ENCODE measurements at places on chromosomes 6 and 20.

- DNase-seq, result no peak
Measured at GRCh38 chr20:62902926-62903615, 23.2 kb downstream of the DIDO1 start.

DNA sequence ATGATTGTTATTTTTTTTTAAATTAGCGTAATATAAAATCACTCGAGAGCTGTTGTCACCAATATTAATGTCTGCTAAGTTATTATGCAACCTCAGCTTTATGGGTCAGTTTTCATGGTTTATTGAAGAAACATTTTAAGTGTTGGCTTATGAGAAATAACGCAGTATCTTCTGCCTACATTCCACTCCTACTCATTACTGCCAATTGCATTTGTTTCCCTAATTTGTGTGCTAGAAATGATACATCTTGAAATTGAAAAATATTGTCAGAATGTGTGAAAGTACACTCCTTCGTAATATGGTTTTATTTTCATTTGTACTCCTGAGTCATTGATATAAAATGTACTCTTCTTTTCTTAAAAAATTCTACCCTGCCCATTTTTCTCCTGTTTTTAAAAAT is 333.3 kb upstream of the HSF2 start:
- DNase-seq, result no peak

DNA sequence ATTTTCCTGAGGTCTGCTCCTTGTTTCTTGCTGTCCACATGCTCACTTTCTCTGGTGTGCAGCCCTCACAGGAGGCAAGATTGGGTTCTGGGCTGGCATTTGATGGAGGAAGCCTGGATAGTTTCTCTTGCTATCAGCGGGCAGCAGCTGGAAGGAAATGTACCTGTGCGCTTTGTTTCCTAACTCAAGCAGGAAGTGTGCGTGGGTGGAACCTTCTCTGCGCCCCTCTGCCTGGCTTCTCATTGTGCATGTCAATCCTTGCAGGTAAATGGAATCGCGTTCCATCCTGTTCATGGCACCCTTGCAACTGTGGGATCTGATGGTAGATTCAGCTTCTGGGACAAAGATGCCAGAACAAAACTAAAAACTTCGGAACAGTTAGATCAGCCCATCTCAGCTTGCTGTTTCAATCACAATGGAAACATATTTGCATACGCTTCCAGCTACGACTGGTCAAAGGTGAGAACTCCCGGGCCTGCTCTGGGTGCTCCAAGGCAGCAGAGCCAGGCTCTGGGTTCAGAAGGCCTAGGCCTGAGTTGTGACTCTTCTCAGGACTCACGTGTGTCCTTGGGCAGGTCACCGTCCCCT is 16.8 kb upstream of the RBM38 start:
- DNase-seq, result no peak

DNA sequence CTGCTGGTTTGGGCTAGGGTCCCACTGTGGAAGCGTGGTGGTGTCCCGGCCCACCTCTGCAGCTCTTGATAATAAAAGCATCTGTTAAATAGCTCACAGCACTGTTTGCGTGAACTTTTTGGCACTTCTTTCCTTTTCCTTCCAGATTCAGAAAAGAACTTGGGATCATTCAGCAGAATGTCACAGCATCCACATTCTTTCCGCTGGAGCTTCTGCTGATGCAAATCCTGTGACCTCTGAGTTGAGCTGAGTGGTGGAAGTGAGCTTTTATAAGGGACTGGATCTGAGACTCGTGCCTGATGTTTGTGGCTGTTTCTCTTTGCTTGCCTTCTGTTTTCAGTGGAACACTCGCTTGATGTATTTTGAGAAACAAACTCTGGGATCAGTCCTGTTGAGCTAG is 3.9 kb downstream of the OSBPL2 start:
- no peak for DNase-seq

DNA sequence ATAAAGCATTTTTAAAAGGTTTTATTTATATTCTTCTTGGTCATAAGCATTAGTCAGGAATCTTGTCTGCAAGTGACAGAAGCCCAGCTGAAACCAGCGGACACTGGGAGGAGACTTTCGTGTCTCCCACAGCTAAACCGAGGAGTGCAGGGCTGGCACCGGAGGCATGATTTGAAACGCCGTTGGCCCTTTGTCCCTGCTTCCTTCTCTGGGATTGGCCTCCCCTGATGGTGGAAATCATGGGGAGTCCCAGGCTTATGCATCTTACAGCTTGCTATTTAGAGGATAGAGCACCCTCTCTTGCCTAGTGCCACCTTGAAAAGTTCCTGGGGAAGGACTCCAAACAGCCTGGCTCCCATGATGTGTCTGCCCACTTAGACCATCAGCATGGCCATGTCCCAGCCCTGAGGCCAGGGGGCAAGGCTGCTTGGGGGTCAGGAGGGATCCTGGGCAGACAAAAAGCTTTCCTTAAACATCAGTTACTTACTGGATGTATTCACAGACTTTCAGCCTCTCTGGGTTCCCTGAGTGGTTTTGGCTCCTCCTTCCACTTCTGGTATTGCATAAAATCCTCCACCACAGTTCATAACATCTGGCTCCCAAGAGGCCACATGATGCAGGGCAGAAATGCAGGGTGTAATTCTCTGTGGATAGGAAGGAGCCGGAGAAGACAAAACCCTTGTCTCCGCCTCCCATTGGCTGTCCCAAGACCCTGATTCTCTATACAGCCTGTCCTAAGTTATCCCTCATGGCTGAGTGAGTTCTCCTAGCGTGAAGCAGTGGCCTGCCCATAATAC is 49.3 kb upstream of the INSM1 start:
- DNase-seq, result no peak

- no peak for DNase-seq
Measured at GRCh38 chr20:63208346-63208909, 7.5 kb downstream of the YTHDF1 start.

- DNase-seq, result no peak
Measured at GRCh38 chr20:58072695-58073671, 155.5 kb downstream of the ANKRD60 start.

DNA sequence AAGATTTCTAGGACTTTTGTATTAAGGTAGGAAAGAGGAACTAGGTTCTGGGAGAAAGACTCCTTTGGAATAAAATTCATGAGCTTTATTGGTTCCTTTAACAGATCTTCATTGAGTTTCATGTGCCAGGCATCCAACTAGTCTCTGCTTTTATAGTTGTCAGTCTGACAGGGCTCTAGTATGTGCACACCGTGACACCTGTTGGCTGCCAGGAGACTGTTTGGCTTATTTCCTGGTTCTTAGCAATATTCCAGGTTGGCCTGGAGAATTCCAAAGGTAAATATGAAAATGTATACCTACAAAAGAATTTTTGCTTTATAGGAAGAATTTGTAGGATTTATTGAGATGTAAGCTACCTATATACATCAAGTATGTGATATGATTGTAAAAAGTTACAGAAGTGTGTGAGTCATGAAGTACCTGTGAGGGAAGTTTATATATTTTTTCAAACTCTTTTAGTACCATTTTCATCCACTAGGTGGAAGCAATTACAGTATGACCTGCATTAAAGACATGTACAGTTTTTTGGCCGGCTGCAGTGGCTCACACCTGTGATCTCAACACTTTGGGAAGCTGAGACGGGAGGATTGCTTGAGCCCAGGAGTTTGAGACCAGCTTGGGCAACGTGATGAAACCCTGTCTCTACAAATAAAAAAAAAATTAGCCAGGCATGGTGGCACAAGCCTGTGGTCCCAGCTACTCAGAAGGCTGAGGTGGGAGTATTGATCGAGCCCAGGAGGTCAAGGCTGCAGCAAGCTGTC is 35.2 kb downstream of the NDUFAF5 start:
- DNase-seq, result peak; percentile 70

GRCh38 chr6:43076464-43077332 is 584 bp downstream of the PTK7 start:
- DNase-seq, result no peak

GRCh38 chr20:41657655-41658054 is 39.5 kb upstream of the CHD6 start:
- no peak for DNase-seq

DNA sequence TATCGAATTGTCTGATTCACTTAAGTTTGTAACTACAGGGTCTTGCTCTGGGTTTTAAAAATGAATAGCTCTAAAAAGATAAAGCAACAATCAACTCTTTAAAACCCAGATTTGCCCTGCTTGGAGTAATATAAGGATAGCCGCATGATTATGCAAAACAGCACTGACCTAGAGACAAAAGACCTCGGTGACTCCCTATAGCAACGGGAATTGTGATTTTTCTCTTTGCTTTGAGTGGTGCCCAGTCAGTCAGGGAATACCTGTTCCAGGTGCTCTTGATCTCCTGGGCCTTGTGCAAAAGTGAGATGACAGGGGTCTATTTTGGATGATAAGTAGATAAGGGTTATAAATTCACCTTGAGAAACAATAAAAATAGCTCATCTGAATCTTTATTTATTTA is 336.3 kb upstream of the NOX3 start:
- no peak for DNase-seq

GRCh38 chr20:44196271-44196670 is 9.3 kb upstream of the JPH2 start:
- DNase-seq, result no peak

GRCh38 chr6:160973311-160974250 is 18.0 kb upstream of the MAP3K4 start:
- no peak for DNase-seq

- DNase-seq, result no peak
Measured at GRCh38 chr6:18264923-18265377, 620 bp upstream of the DEK start.

DNA sequence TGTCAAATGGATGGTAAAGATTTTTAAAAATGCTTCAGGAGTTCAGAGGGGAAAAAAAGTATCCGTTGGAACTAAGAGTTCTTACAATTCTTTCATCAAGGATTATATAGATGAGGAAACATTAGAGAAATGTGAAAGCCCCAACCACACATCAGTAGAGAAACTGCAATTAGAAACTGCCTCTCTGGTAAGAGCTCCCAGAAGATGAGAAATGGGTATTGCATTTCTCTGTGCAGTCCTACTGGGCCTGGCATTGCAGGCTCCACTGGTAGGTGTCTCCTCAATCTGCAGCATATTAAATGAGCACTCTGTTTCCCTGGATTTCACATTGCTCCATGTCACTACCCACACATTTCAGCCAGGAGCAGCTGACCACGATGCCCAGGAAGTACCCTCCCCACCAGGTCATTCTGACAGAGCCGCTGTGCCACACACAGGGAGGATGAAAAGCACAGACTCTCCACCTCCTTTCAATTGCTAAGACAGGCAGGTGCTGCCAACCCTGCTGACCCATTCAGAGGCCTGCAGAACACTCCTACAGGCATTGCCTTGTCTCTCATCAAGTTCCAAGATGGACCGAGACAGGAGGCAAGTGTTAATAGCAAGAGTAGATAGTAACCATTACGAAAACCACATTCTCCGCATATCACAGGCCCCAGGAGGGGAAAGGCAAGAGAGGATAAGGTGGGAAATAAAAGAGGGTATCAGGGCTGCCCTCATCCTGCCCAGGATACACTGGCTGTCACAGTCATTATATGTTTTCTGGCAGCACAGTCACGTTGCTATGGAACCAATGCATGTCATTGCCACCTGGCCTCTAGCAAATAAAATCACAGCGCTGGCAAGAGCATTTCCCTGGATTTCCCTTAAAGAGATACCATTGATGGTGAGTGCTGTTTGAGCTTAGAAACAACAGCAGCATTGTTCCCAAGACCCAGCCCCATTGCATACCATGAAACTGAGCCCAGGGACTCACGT is 241.7 kb downstream of the ATXN1 start:
- DNase-seq, result no peak

GRCh38 chr6:34052071-34052825 is 93.6 kb downstream of the GRM4 start:
- DNase-seq, result no peak

DNA sequence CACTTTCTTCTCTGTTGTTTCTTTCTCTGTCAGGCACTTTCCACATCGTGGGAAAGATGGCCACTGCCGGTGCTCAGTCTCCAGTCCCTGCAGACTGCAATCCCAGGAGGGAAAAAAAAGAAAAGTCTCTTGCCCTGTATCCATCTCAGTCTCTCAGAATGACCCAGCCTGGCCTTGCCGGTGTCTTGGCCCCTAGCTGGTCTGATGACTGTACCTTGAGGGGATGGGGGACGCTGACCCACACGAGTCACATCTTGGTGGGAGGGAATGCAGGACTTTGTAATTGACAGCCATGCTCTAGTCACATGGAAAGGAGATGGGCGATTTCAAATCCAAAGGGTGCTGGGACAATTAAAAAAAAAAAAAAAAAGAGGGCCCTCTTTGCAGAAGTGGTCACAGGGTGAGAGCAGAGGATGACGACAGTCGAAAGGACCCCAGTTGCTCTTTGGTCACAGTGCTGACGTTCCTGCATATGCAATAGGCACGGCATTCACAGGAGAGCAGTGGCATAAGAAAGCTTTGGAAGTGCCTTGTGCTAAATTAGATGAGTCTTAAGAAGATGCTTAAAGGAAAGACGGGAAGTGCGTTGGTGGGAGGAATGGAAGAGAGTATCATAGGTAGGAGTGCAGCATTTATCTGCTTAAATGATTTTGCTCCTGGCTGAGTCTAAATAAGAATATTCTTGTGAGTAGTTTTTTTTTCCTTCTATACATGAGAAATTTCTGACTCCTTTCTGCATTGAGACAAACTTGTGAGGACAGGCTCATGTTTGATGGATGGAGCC is 63.9 kb upstream of the AKAP12 start:
- no peak for DNase-seq

DNA sequence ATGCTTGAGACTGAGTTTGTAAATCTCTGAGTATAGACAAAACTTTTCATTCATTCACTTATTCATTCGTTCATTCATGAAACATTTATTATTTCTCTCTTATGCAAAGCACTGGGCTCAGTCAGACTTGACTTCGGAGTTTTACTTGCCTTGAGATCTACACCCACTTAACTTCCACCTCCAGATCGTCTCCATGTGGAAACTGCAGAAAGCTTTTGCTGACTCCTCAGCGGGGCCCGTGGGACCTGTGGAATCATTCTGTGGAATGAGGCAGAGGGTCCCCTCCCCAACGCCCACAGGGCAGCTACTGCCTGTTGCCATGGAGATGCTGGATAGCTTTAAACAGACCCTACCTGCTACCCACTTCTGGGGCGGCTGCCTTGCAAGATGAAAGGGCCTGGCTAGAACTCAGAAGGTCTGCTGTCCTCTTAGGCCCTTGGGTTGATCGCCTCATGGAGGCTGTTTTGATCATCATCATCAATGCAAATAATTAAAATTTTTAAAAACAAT is 66.4 kb upstream of the KCNG1 start:
- no peak for DNase-seq

GRCh38 chr6:11431455-11431937 is 106.1 kb upstream of the TMEM170B start:
- DNase-seq, result no peak

GRCh38 chr6:80259118-80259517 is 152.6 kb downstream of the BCKDHB start:
- DNase-seq, result no peak

DNA sequence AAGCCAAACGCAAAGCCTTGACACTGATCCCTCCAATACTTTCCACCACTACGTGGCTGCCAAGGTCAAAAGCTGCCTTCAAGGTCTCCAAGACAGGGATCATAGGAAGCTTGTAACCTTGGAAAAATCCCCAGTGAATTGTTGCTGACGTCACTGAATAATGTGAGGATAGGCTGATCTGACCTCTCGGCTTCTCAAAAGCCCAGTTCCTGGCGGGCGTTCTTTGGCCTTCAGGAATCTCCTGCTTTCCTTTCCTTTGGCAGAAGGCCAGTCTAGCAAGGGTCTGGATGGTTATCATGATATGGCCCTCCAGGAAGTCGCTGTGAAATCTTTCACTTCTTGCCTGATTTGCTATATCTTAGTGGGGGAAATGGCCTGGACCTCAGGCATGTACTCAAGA is 61.4 kb upstream of the TNFAIP3 start:
- no peak for DNase-seq
